CD4-positive, alpha-beta T cell treated with Interleukin-6 at 100 ng/mL for 8 hours (primary cell): ENCODE measurements at places on chromosomes 12 and 14.
A peak's percentile ranks its signal among the peaks of the same experiment; 100 is the strongest.

DNA sequence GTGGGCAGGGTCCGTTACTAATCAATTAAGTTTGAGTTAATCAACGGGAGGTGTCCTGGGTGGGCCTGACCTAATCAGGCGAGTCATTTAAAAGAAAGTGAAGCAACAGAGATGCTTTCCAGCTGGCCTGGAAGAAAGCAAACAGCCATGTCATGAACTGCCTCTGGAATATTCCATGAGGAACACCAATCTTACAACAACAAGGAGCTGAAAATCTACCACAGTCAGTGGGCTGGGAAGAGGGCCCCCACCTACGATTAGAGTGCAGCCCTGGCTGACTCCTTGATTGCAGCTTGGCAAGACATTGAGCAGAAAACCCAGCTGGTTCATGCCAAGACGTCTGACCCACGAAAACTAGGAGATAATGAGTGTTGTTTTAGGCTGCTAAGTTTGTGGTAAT is 56.2 kb downstream of the SSPN start:
- no peak for DNase-seq

DNA sequence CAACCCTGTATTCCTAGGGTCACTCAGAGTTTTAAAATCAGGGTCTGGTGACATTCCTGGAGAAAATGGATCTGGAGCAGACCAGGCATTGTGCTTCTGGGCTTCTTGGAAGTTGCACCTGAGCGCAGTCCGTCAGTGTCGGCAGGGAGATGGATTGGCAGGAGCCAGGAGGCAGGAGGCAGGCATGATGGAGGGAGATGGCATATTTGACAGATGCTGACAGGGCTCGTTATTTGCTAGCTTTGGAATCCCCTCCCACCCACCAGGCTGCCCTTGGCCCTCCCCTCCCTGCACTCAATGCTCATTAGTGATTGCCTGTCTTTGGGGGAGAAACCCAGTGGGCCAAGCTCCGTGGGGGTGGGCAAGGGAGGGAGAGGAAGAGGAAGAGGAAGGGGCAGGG is 4.7 kb downstream of the CISTR start:
- no peak for DNase-seq

DNA sequence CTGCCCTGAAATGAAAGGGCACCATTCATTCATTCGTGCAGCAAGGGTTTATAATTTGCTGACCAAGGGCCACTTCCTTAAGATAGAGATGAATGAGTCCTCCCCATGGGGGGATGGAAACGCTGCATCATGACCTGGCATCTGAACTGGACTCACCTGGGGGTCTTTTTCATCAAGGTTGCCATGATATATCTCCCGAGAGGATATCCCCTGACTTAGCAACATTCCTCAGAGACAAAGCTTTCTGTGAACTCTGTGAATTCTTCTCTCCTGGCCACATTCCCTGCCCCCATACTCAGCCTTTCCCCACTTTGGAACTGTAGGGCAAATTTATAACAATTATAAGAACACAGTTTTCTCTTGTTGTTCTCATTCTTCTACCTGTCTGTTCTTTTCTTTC is 30.8 kb downstream of the SRRM4 start:
- no peak for DNase-seq

DNA sequence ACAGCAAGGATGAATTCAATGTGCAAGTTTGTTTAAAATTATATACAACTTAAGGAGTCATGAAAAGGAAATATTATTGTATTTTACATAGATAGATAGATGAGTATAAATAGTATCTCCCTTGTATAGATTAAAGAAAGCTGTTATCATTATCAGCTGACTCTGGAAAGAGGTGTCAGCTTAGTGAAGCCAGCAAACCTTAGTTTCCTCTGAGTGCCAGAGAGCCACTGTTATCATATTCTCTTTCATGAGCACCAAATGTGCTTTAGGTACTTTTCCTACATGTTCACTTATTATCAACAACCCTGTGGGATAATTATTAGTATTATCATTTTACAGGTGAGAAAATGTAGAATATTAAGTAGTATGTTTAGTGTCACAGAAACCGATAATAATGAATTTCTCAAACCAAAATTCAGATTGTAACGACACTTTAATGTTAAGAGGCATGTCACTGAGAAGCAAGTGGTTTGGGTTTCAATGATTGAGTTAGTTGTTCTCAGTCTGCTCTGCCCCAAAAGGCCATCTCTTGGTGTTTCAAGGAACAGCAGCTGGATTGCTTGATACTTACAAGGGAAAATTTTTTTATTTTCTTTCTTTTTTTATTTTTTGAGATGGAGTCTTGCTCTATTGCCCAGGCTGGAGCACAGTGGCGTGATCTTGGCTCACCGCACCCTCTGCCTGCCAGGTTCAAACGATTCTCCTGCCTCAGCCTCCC is 53.7 kb downstream of the PLEKHA5 start:
- DNase-seq = no peak

- DNase-seq = no peak
These were observed 22.6 kb downstream of the SUDS3 start for GRCh38 chr12:118398940-118399339.

DNA sequence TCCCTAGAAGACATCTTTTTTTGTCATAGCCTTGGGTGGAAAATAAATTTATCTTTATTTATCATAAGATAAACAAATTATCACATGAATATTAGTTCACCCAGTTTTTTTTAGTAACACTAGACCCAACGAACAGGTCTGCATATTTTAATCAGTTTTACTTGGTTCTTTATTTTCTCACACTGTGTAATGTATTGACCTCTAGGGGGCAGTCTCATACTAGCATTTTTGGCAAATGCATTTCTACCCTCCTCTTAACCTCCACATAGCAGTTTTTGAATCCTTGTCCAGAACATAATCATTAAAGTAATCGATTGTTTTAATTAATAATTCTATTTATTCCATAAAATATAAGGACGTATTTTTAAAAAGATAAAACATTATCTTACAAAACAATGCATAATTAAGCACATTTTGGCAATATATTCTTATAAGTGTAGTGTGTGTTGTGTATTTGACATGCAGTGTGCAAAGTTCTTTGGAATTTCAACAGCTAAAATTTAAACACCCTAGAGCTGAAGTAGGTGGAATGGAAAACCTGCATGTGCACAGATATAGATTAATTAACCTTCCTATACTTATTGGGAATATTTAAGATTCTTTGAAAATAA is 31.6 kb upstream of the PTPRQ start:
- DNase-seq = no peak

- DNase-seq = no peak
These were observed 193.9 kb upstream of the DDHD1 start for GRCh38 chr14:53346988-53347387.

DNA sequence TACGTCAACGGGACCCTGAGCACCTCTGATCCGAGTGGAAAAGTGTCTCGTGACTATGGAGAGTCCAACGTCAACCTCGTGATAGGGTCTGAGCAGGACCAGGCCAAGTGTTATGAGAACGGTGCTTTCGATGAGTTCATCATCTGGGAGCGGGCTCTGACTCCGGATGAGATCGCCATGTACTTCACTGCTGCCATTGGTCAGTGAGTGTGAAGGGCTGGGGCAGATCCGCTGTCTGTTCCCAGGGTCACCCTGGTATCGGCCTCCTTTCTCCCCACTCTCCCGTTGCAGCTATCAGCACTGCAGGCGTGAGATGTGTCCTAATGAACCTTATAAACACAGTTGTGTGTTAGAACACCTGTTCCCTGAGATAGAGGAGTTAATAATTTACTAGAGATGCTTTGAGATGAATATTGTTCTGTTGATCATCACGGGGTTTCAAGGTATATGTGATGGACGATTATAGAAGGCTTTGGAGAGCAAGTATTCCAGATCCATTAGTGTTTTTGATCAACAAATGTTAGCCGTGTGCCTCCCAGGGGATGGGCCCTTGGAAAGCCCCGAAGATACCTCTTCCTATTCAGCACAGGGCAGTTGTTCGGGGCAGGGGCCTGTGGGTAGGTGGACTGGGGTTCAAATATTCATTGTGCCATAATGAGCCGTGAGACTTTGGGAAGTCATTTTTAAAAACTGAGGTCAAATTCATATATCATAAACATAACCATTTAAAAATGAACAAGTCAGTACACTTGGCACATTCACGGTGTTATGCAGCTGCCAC is 33.6 kb downstream of the ADGRD1 start:
- no peak for DNase-seq

DNA sequence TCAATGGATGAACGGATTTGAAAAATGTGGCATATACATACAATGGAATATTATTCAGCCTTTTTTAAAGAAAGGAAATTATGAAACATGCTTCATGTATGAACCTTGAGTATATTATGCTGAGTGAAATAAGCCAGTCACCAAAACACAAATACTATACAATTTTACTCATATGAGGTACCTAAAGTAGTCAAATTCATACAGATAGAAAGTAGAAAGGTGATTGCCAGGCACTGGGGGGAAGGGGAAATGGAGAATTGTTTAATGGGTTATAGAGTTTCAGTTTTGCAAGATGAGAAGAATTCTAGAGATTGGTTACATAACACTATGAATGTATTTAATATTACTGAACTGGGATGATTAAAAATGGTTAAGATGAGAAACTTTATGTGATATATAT is 171.4 kb downstream of the TMTC3 start:
- DNase-seq = no peak

- no peak for DNase-seq
These were observed 12.5 kb upstream of the SAMD4A start for GRCh38 chr14:54554401-54554800.

DNA sequence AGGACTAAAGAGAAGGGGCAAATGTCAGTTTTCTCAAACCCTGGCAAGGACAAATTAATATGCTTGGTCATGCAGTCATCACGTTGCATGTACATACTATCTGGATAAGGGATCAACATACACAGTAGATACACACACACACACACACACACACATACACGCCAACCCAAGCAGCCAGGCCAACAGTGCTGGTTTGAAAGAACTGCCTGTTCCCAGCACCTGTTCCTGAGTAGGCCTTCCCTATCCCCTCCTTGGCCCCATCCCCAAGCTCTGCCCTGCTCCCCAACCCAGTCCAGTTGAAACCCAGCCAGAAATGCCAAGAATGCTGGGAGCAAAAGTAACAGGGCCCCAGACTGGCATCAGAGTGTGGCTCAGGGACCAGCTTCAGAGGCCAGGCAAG is 4.4 kb downstream of the ITGA7 start:
- no peak for DNase-seq

DNA sequence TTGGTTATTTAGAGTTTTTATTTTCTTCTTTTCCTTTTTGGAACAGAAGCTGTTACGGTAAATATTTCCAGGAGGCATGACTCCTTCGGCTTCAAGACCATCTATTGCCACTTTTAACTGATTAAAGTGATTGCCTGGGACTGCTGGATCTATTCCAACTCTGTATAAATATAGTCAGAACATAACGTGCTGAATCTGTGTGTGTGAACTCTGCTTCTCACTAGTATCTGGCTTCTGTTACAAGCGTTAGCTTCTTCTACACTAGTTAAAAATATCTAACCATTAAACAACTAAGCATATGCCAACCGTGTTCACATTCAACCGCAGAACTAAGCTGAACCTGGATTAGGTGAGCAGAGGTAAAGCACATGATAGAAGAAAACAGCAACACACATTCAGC is 49.0 kb downstream of the TMTC1 start:
- DNase-seq = no peak

GRCh38 chr14:25259470-25259869 is 209.5 kb upstream of the STXBP6 start:
- DNase-seq = no peak

- DNase-seq = no peak
These were observed 379.8 kb upstream of the FLRT2 start for GRCh38 chr14:85150166-85150565.

DNA sequence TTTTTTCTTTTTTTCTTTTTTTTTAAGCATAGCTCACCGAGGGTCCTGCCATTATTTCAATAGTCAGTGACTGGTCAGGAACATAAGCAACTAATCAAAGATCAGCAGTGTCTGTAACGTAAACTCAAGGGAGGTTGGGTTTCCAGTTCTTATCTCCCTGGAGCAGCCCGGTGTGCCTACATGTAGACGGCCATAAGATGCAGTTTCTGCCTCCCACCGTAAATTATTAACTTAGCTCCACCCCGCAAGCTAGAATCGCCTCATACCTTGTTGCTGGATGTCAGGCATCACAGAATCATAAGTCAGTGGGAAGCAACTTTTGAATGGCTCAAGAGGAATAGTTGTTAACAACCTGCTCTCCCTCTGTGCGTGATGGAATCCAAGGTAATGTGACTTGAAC is at the start of gene MYO1H:
Gene MYO1H, plus strand, starts transcription at position 312 of the 400 bp plus-strand sequence. Its CDS starts 61 bp downstream, at position 373.
- DNase-seq = no peak

- DNase-seq = no peak
These were observed 35.8 kb downstream of the DAO start for GRCh38 chr12:108915632-108916133.

- DNase-seq = no peak
These were observed 41.7 kb downstream of the NPAS3 start for GRCh38 chr14:32980178-32980901.

DNA sequence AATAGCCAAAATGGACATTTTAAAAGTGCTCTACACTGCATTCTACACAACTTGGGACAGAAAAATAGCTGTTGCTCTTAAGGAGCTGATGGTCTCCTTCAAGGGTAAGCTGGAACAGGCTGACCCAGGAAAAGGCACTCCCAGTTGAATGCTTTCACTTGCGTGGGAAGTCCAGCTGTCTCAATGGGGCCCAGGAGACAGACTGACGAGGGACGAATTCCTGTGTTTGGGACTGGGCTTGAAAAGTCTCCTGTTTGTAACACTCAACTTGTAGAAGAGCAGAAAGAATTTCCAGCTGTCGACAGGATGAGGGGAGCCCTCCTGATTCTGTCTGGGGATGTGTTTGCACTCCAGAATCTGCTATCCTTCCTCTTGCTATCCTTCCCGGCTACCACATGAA is 180.8 kb downstream of the ZFP36L1 start:
- DNase-seq = no peak

- no peak for DNase-seq
These were observed 10.4 kb downstream of the ZDHHC22 start for GRCh38 chr14:77131206-77131605.

GRCh38 chr12:41092115-41092514 is 96.0 kb upstream of the PDZRN4 start:
- no peak for DNase-seq

DNA sequence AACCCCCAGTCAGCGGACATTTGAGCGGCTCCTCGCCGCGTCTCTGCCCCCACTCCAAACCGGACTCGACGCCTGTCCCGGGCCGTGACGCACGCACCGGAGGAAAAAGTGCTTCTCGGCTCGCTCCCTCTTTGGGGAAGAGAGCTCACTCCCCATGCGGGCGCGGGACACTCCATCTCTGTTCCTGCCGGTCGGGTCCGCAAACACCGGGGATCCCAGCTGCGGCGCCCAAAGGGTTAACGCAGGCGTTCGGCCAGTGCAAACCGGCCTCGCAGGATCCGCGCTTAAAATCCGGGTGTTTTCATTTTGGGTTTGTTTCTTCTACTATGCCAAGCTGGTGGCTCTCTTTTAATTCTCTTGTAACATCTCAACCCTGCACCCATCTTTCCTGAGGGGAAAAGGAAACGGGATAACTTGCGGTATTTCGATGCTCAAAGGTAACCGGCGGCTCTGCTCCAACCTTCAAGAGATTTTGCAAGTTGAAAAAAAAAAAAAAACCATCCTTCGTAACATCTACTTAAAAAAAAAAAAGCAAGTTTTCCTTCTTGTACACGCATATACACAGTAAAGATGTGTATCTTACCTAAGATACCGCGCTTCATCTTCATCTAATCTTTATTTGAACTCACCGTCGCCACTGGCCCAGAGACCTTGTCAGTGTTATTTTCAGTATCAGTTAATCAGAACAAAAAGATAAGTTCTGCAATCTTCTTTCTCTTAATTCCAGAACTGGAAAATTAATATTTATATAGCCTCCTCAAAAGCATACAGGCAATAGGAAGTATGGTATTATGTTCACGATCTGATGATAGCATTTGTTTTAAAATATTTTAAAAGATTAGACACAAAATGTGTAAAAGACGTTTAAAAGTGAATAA is 1.6 kb upstream of the ATP2B1 start:
- peak; percentile 7 for DNase-seq
